ENCODE measurements at places on chromosomes 12 and 14. TPM values are rescaled to one million over a fixed set of nuclear protein-coding genes. Genes with fewer than 3 reads are reported as not detected.
A peak's percentile ranks its signal among the peaks of the same experiment; 100 is the strongest.

- DNase-seq: no peak
Observed at GRCh38 chr12:79592865-79593264, 97.9 kb downstream of the PAWR start.

- DNase-seq: no peak
Observed at GRCh38 chr14:24065408-24065807, 6.0 kb upstream of the CPNE6 start.

DNA sequence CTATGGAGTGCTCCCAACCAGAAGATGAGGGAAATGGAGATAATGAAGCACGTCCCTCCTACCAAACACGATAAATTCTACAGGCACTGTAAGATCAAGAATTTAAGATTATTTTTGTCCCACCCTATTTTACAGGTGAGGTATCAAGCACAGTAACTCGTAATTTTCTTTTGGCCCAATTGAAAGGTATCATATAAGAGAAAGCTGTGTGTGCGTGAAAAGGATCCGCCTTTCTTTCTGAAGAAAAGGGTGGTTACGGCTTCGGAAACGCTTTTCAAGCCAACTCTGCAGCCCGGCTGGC is 733 bp upstream of the KLHDC2 start:
- no peak for DNase-seq

GRCh38 chr12:52769354-52769753 is 7.8 kb downstream of the KRT76 start:
- no peak for DNase-seq

DNA sequence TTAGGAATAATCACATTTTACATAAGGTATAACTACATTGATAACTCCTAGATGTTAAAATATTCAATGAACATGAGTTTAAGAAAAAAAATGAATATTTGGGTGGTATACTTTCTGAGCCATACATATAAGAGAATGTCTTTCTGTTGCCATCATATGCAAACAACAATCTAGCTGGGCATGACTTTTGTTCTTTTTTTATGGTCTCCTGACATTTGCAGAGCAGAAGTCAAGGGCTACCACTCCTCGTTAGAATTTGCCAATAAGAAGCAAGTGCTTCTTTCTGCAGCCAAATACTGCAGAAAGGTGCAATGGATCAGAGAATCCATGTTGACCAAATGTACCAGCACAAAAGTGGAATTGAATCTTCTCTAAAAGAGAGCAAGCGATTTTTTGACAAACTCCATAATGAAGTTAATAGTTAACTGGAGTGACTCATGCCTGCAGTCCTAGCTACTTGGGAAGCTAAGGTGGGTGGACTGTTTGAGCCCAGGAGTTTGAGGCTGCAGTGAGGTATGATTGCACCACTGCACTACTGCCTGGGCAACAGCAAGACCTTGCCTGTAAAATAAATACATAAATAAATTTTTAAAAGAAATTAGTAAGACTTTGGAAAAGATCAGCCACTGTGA is 25.5 kb upstream of the CCDC91 start:
- no peak for DNase-seq

- peak; percentile 69 for DNase-seq
Observed at GRCh38 chr14:103281496-103282231, 52.4 kb upstream of the EIF5 start.

DNA sequence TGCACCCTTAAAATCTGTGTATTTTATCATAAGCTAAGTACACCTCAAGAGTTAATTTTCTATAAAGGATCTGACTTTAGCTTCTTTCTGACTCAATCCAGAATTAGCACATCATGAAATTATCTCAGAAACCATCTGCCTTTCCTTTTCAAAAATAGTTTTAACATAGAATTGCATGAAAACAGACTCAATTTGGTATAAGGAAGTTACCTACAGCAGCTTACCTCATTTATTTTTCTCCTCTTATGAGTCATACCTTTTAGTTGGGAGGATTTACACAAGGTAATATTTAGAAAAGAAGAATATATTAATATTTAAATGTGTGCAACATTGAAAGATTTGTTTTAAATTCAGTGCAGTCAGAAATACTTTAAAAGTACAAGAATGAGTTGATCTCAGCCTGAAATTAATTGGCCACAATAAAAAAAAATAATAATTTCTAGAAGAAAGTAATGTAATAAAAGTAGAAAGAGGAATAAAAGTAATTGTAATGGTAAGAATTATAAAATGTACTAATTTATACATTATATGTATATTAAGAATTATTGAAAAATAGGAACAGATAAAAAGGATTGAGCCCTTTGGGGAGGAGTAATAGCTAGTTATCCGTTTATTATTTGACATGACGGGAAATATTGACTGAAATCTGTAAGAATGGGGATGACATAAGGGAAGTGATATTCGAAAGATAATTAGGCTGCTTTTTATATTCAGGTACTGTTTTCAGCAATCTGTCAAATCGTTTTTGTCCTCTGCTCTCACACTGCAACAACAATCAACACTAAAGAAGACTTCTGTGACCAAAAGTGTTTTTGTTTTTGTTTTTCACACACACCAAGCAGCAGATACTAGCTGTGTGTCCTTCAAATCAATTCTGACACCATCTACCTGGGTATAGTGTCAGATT is 20.5 kb downstream of the ADAM21 start:
- DNase-seq: no peak

The SIX4 gene
- polyA plus RNA-seq: 8.6 TPM

The MAP1LC3B2 gene
- 10.4 TPM for polyA plus RNA-seq

The NEMP1 gene
- polyA plus RNA-seq: 37.8 TPM

The CEBPE gene
- polyA plus RNA-seq: 0.08 TPM

The CORO1C gene
- 72.3 TPM for polyA plus RNA-seq

The FOS gene
- 477 TPM for polyA plus RNA-seq

The TEX52 gene
- 3.1 TPM for polyA plus RNA-seq
